ENCODE measurements at places on chromosomes 12 and 14.

DNA sequence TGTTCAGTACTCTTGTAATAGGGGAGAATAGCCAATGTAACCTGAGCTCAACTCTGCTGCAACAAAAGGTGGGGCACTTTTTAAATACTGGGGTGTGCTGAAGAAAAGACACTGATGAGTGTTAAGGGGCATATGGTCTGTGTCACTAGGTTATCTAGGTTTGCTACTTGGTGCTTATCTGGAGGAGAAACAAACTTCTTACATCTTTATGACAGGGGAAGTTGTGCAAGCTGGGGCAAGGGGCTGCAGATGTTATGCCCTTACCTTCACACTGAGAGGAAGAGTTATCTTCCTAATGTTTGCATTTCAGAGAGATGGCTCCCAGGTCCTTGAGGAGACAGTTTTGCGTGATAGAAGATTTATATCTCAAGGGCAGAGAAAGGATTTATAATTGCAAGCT lies 90.9 kb upstream of the PKP2 start:
- DNase-seq: no peak

GRCh38 chr14:21103411-21103709 lies 2.5 kb downstream of the TMEM253 start:
- DNase-seq: no peak

GRCh38 chr14:56115976-56116893 lies 2.0 kb upstream of the PELI2 start:
- DNase-seq: no peak

GRCh38 chr14:92316937-92317336 lies 6.0 kb upstream of the SLC24A4 start:
- DNase-seq: no peak

GRCh38 chr14:80634106-80634758 lies 307.3 kb downstream of the CEP128 start:
- DNase-seq: no peak

DNA sequence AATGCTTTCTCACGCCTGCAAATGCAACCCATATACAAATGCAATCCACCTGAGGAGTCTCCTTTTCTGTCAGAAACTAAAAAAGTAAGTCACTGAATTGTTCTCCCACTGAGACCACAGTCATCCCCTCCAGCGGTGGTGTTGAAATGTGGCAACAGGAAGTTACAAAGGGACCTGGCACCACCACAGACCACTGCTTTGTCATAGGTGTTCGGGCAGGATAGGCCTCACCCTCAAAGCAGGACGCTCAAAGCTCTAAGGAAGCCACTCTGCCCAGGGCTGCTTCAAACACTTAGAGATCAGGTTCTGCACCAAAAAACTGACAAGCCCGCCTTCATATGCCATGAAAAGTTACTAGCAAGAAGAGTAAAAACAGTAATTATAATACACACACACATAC lies 11.3 kb downstream of the PHLDA1 start:
- DNase-seq: peak; percentile 35

- DNase-seq: no peak
These were observed 24.1 kb downstream of the PRIMA1 start for GRCh38 chr14:93764211-93764659.

GRCh38 chr12:126976579-126976978 lies 1290.4 kb upstream of the TMEM132C start:
- no peak for DNase-seq

DNA sequence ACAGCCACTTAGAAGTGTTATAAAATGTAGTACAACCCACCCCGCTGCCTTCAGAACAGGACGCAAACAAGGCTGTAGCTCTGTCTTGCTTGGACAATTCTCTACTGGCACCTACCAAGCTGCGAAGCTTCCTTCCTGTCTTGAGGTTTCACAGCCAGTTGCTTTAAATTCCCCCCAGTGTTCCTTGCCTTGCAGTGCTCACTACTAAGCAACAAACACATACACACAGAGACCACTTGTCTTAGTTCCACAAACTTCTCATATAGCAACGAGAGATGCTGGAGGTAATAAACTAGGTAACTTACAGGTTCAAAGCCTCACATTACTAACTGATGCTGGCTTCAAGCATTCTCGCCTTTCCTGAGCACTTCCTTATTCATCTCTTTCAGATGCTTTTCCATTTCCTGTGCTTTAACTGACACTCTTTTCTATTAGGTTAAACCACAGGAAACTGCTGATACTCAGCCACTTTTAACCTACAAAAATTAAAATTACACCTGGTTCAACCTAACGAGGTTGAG lies 91.5 kb upstream of the PTGDR start:
- no peak for DNase-seq
